Calu3 (cell line): ENCODE measurements at places on chromosomes 16 and 17.

- peaks cover 11% of the 10 kb centered on the region for H3K36me3 ChIP-seq
- peaks cover 10% of the 10 kb centered on the region for H3K4me1 ChIP-seq
- peak overlapping the region; percentile 62 for H3K27ac ChIP-seq
- H3K27me3 ChIP-seq, result no peaks in the 10 kb centered on the region
- DNase-seq, result peak; percentile 77
- no peak overlapping the region for H3K4me3 ChIP-seq
These were observed 122.6 kb downstream of the SOCS1 start for GRCh38 chr16:11133344-11133943.

DNA sequence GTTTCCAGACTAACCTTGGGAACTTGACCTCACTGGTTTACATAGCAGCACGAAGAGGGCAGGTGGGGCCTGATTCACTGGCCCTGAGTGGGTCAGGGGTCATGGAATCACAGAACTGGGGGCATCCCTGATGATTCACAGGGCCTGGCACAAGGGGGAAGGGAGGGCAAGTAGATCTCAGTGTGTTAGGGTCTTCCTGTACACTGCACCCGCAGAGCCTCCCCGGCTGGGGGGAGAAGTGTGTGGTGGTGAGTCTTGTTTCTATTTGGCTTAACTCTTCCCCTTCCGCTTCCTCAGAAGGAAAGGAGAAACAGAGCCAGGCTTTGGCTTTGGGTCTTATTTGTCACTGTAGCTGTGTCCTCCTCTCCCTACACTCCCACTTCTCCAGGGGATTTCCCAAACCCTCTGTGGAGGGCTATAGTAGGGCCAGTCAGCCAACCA lies 3.7 kb downstream of the STARD3 start:
- no peak overlapping the region for H3K27ac ChIP-seq
- peak; percentile 77 for DNase-seq
- H3K36me3 ChIP-seq, result peaks cover 44% of the 10 kb centered on the region
- no peaks in the 10 kb centered on the region for H3K27me3 ChIP-seq

DNA sequence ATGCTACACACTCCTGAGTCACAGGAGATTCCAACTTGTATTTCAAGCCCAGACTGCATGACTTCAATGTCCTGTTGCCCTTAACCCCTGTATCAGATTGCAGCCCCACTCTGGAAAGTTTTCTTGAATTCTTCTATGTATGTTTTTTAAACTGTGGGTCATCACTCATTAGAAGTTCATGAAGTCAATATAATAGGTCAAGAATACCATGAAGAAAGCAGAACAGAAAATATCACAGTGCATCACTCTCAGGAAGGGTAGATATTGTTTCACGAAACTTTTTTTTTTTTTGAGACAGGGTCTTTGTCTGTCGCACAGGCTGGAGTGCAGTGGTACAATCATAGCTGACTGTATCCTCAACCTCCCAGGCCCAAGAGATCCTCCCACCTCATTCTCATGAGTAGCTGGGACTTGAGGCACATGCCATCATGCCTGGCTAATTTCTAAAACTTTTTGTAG lies 20.5 kb downstream of the PRKCB start:
- no peak overlapping the region for H3K4me3 ChIP-seq
- H3K36me3 ChIP-seq, result no peaks in the 10 kb centered on the region
- no peak for DNase-seq
- H3K27me3 ChIP-seq, result peaks cover 93% of the 10 kb centered on the region

DNA sequence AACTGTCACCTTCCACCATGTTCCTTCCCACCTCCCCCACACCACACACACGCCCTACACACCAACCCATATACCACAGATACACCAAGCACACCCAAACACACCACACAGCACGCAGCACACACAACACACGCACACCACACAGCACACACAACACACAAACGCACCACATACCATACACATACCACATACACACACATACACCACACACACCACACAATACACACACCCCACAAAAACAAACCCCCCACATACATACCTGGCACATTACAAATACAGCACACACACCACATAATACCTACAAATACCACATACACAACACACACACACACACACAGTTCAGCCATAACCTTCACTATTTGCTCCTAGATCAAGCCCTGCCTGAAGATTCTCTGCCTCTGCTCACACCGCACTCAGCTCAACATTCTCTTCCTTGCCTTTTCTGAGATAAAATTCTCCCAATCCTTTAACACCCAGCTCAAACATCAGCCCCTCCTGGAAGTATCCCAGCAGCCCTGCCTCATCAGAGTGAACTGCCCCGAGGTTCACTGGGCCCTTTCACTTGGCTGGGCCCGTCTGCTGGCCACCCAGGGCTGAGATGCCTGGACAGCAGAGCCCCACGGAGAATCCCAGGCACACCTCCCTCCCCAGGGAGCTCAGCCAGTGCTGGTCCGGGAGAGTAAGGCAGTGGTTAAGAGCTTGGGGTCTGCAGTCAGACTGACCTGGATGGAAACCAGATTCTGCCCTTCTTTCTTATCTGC lies 31.9 kb upstream of the CPNE2 start:
- H3K36me3 ChIP-seq, result no peaks in the 10 kb centered on the region
- H3K27ac ChIP-seq, result no peak overlapping the region
- peaks cover 13% of the 10 kb centered on the region for H3K4me1 ChIP-seq

DNA sequence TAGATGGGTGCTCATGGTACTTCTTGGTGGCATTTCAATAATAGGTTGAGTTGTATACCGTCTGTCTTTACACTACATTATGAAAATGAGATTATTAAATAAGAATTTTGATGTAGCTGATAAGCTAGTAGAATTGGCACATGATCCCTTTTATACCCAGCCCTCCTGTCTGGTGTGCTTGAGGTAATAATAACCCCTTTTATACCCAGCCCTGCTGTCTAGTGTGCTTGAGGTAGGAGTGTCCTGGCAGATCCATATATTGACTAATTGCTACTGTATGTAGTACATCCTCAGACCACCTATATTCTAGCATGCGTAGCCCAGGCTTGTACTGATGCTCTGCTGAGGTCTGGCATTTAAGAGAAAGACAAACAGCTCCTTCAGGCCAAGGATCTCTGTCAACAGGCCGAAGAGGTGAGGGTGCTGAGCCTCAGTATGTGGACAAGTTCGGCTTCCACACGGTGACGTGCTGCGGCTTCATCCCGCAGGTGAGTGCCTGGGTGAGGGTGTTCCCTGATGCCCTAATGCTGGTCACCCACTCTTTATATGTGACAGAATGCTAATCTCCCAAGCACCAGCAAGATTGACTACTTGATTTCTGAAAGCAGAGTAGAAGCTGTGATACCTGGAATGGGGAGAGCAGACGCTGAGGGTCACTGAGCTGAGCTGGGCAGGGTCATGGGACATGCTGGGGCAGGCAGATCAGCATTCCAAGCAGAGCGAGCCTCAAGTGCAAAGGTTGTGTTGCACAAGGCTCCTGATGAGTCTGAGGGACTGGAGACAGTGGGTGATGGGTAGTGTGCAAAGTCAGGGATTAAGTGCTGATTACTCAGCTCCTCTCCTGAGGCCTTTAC lies 5.7 kb downstream of the FN3K start:
- no peaks in the 10 kb centered on the region for H3K4me1 ChIP-seq
- no peak overlapping the region for H3K4me3 ChIP-seq
- H3K27me3 ChIP-seq, result no peaks in the 10 kb centered on the region
- H3K36me3 ChIP-seq, result peaks cover 17% of the 10 kb centered on the region
- no peak overlapping the region for H3K27ac ChIP-seq

DNA sequence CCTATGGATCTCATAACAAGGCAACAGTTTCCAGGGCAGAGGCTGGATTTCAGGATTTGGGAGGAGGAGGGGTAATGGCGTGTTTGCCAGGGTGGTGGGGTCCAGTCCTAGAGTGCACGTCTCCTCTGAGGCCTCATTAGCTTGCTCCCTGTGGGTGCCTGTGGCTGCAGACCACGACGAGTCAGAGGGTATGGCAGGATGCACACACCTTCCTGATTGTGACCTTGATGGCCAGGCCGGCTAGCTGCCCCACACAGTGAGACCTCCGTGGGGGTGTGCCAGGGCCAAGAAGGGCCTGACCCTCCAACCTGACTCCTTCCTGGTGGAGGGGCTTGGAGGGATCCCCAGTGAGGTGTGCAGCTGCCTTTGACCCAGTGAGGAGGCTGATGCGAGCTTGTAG lies 4.0 kb upstream of the SMTNL2 start:
- no peak overlapping the region for H3K27ac ChIP-seq
- H3K4me1 ChIP-seq, result peaks cover 6% of the 10 kb centered on the region
- no peak for DNase-seq
- H3K4me3 ChIP-seq, result no peak overlapping the region
- H3K36me3 ChIP-seq, result peaks cover 5% of the 10 kb centered on the region

DNA sequence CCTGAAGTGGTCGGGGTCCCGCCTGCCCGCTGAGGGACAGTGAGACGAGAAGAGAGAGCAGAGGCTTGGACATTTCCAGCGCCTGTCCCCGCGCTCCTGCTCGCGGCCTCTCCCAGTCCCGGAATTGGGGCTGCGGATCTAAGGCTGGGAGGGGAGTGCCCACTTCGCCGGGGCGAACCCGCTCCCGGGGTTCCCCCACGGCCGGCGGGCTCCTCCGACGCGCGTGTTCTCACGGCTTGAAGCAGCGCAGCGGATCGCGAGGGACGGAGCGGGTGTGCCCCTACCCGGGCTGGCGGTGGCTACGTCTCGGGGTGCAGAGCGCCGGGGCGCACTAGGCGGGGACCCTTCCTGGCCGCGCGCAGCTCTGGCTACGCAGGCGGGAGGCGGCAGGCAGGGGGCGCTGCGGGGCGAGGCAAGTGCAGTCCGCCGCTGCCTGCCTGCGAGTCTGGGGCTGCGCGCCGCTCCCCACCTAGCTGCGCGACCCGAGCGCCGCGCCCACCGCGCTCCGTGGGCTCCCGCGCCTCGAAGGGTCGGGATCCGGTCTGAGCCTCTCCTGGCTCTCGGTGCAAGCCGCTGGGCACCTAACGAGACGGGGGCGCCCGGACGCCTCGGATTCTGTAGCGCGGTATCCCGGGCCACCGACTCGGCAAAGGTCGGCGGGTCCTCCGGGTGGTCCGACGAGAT lies 1.2 kb downstream of the NGFR start:
- peak; percentile 88 for DNase-seq
- peak overlapping the region; percentile 69 for H3K4me3 ChIP-seq
- H3K36me3 ChIP-seq, result peaks cover 11% of the 10 kb centered on the region
- peaks cover 10% of the 10 kb centered on the region for H3K4me1 ChIP-seq

DNA sequence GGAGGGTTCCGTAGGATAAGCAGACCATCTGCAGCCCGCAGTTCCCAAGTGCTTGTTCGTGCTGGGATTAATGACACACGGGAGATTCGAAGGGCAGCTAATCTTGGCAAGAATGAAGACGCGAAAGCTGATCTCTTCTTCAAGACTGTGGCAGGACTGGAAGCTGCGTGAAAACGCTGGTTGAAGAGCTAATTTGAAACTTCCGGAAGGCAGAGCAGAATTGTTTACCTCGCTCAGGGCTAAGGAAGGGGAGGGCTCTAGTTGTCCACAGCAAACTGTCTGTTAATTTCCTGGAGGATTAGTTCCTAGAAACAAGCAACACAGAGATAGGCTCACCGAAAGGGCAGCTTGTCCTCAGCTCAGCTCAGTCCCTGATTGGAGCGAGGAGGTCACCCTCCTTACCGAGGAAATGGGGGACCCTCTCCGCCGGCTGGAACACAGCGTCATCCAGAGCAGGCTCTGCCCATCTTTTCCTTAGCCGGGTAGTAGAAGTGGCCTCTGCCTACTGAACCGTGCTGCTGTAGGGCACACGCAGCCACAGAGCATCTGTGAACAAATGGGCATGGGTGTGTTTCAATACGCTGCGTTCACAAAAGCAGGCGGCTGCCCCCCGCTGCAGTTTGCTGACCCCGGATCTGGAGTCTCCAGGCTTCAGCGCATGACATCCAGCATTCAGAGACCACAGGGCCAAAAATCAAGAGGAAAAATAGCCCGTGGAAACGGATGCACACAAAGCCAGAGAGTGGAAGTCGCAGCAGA lies 16.7 kb upstream of the BAIAP2 start:
- no peaks in the 10 kb centered on the region for H3K36me3 ChIP-seq
- H3K27ac ChIP-seq, result no peak overlapping the region
- no peaks in the 10 kb centered on the region for H3K4me1 ChIP-seq
- H3K27me3 ChIP-seq, result peaks cover 28% of the 10 kb centered on the region
- DNase-seq, result no peak
- H3K4me3 ChIP-seq, result no peak overlapping the region

GRCh38 chr16:19073344-19073743 lies 5.9 kb downstream of the COQ7 start:
- H3K27me3 ChIP-seq, result no peaks in the 10 kb centered on the region
- DNase-seq, result no peak
- peaks cover 34% of the 10 kb centered on the region for H3K36me3 ChIP-seq
- H3K27ac ChIP-seq, result no peak overlapping the region
- H3K4me1 ChIP-seq, result peaks cover 9% of the 10 kb centered on the region
- H3K4me3 ChIP-seq, result no peak overlapping the region

GRCh38 chr17:1730326-1731193 lies 6.1 kb downstream of the WDR81 start:
- no peak overlapping the region for H3K27ac ChIP-seq
- no peaks in the 10 kb centered on the region for H3K4me1 ChIP-seq
- H3K4me3 ChIP-seq, result no peak overlapping the region
- peaks cover under 1% of the 10 kb centered on the region for H3K36me3 ChIP-seq

DNA sequence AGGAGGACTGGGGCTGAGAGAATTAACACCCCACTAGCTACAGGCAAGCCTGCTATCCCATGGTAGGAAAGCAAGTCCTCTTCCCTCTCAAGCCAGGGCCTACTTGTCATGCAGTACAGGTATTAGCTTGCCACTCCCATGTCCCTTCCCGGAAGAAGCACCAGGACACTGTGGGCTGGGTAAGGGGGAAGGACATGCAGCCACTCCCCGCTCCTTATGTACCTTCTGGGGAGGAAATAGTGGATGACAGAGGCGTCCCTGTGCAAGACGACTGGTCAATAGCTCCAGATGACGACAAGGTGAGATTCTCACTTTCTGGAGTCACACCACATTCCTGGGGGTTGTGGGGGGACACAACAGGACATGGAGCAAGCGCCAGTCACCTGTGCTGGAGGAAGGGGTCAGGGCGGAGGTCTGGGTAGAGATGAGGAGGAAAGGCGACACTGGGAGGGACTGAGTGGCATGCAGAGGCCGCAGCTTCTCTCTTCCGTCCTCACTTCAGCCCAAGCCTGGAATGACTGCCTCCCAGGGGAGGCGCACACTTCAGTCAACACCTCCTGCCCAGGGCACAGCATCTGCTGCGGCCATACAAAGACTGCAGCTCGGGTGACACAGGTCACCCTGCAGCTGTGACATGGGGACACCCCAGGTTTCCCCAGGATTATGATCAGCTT lies 15.1 kb upstream of the FOXJ1 start:
- no peak overlapping the region for H3K4me3 ChIP-seq
- peaks cover 11% of the 10 kb centered on the region for H3K36me3 ChIP-seq
- no peaks in the 10 kb centered on the region for H3K27me3 ChIP-seq
- no peaks in the 10 kb centered on the region for H3K4me1 ChIP-seq

DNA sequence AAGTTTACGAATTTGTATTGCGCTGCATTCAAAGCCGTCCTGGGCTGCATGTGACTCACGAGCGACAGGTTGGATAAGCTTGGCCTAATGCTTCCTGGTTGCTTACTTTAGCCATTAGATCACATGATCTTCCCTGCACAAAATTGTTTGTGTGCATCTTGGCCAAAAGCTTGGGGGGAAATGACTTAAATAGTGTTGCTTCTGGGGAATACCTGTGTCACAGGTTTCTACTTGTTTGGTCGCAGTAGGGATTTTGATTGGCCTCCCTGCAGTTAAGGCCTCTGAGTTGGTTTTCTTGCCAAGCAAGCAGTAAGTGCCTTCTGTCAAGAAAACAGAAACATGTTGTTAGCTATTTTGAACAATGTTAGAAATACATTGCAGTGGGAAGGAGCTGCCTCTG lies 39.6 kb upstream of the DUSP14 start:
- no peak overlapping the region for H3K27ac ChIP-seq
- H3K4me1 ChIP-seq, result peaks cover 24% of the 10 kb centered on the region
- H3K36me3 ChIP-seq, result peaks cover 17% of the 10 kb centered on the region
